ENCODE measurements at places on chromosomes 12 and 14.

DNA sequence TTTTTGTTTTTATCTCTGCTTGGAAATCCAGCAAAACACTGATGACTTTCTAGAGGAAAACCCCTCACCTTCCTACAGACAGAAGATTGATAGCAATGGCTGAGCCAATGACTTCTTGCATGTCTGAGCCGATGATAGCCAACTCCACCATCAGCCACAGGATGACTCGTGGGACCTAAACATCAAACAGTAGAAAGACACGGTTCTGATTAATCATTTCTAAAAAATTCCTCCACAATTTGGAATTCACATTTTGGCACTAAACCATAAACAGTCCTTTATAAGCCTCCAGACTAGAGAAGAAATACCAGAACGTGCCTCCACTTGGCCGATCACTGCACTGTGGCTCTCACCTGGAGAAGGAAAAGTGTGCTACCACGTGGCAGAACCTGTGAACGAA is 25.9 kb downstream of the SLC11A2 start:
- no peak for DNase-seq

GRCh38 chr12:124493809-124494750 is 73.3 kb downstream of the NCOR2 start:
- DNase-seq = peak; percentile 94

- peak; percentile 75 for DNase-seq
Observed at GRCh38 chr14:75231320-75231719, 47.3 kb upstream of the FOS start.

DNA sequence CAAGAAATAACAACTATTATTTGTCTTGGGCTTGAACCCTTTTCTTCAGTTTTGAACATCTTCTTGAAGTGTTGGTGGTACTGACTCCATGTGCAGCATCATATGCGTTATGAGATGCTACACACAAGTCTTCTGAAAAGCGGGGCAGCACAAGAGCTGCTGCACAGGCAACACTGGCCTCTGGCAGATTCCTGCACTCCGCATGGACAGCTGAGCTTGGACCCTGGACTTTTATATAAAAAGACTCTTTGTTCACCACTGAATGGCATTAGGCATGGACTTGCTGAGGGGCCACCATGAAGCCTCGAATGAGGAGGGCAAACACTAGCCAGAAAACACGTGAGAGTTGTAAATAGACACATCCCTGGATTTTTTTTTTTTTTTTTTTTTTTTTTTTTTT is 210.8 kb upstream of the NPAS3 start:
- no peak for DNase-seq

DNA sequence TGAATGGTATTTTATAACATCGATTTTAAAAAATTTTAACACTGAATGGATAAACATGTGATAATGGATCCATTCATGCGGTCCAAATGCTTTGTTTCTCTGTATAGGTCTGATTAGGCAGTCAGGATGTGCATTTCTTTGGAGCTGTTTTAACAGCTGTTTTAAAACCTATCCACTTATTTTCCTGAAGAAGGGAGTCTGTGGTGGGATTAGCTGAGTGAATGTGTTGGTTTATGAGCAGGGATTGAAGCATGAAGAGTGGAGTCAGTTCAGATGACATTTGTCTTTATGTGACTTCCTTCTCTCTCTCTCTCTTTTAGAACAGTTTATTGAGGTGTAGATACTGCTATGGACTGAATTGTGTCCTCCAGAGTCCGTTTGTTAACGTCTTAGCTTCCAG is 37.7 kb downstream of the GLT8D2 start:
- no peak for DNase-seq

DNA sequence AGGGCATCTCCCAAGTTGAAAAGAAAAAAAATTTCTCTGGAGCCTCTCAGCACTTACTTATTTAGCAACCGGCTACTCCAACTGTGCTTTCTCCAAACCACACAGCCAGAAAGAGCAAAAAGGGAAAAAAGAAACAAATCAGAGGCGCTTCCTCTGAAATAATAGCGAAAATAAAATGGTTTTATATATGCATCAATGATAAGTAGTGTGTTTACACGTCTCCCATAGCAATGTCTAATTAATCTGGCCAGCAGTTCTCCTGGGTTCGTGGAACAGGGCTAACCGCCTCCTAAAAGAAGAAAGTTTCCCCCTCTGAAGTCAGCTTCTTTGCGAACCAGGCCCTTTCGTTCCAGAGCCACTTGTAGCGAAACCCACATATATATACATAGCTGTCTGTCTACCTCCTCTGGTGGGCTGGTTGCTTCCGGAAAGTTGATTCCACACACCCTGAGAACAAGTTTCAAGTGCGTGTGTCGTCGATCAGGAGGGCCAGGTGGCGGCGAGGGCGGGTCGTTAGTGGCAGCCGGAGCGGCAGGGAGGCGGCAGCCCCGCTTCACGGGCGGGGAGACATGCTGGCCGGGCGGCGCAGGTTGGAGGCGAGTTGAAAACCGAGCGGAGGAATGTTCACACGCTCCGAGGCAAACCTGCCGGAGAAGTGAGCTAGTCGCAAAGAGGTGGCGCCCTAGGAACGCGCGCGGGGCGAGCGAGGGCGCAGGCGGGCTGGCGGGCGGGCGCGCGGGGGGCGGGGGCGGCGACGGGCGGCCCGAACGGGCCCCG is 2.7 kb downstream of the PTHLH start:
- DNase-seq = peak; percentile 89

DNA sequence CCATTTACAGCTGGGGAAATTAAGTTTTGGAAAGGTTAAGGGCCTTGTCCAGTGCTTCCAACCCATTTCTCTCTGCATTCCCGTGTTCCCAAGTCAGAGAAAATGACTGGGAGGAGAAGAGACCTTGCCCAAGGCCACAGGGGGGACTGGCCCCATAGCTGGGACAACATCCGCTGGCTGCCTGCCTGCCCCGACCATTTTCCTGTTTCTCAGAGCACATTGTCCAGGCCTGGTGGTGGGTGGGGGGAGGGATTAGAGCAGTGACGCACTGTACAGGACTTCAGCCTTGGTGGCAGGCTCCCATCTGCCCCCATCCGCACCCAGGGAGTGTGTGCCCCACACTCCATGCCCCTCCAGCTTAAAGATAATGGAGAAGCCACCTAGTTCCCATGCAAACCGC is 27.7 kb downstream of the DIO3 start:
- no peak for DNase-seq

- peak; percentile 57 for DNase-seq
Observed at GRCh38 chr12:104790296-104791125, 167.6 kb downstream of the SLC41A2 start.

DNA sequence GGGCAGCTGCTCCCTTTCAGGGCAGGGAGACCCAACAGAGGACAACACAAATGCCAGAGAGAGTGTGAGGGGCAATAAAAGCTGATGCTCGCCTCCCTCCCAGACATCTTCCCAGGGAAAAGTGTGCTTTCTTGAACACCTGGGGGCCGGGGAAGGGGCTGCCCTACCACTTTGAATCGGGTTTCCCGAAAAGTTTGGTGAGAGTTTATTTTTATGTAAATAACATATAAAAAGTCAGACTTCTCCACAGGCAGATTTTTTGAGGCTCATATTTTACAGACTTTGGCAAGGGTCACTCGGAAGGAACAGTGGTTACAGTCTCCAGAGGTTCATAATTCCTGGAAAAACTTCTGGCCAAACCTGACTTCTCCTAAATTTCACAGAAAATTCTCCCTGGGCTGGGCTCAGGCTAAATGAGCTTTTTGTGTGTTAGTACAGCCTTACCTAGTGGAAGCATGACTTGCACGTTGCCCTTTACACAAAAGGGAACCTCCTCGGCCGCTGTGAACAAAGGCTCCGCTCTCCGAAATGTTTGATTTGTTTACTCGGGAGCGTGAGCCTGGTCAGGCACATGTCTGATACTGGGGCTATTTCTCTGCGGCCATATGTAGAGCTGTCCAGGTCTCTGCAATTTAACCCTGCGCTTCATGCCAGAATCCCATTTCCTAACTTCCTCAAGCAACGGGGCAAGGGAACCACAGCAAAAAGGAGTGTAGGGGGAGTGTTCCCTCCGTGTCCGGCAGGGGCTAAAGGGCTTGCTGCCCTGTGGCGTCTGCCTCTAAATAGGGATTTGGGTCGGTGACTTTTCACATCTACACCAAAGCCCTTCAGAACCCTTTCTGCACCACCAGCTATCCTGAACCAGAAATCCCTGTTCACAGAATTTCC is 3.4 kb downstream of the RTL1 start:
- no peak for DNase-seq

DNA sequence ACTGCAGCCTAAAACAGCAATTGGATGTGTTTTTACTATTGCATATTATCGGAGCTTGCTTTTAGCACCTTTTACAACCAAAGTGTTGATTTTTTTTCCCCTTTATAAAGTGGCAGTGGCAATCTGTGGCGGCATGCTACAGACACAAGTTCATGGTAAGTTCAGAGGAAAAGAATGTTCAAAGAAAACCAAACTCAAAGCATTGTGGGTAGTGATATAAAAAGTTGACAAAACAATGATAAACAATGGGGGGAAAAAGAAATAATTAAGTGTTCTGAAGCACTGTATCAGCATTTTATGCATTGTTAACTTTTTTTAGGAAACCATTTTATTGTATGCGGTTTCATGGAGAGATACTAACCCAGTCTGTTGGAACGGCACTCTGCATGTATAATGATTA is 492.0 kb upstream of the SOX5 start:
- no peak for DNase-seq

GRCh38 chr14:59631237-59631636 is 54.6 kb upstream of the CCDC175 start:
- peak; percentile 12 for DNase-seq

DNA sequence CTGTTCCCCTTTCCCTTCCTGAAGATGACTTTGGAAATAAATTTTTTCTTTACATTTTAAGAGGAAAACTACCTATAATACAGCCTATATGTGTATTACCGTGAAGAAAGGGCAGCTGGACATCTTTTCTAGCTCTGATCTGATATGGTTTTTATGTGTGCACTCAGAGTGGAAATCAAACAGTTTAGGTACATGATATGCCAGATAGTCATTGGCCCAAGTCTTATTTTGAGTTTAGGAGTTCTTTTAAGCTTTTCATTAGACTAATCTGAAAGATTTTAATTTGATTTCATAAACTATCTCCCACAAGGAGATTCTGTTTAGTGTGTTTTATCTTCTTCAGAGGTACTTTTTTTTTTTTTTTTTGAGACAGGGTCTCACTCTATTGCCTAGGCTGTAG is 48.8 kb downstream of the KIAA0586 start:
- DNase-seq = no peak

DNA sequence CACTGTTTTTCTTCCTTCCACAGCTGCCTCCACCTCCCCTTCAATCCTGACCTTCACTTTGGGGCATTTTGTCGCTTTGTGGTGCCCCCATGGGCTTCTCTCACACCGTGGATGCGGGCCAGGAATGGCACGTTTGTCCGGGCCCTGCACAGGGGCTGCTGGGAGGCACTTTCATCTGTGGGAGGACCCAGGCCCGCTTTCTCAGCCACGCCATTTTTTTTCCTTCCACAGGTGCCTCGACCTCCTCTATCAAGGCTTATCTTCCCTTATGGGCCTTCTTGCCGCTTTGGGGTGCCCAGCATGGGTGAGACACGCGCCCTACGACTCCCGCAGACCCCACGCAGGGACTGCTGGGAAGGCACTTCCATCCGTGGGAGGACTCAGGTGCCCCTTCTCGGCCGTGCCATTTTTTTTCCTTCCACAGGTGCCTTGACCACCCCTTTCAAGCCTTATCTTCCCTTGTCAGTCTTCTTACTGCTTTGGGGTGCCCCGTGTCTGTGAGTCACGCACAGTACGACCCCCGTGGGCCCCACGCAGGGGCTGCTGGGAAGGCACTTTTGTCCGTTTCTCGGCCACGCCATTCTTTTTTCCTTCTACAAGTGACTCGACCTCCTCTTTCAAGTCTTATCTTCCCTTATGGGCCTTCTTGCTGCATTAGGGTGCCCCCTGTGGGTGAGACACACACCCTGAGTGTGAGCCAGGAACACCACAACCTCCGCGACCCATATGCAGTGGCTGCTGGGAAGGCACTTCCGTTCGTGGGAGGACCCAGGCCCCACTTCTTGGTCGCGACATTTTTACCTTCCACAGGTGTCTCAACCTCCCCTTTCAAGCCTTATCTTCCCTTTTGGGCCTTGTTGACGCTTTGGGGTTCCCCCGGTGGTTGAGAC is 270.7 kb downstream of the ALG10 start:
- DNase-seq = no peak

- no peak for DNase-seq
Observed at GRCh38 chr14:68541178-68541896, 251.5 kb downstream of the ZFP36L1 start.

- no peak for DNase-seq
Observed at GRCh38 chr12:9098463-9099026, 17.2 kb downstream of the A2M start.

GRCh38 chr14:96304956-96305355 is 48.9 kb downstream of the BDKRB1 start:
- DNase-seq = no peak

DNA sequence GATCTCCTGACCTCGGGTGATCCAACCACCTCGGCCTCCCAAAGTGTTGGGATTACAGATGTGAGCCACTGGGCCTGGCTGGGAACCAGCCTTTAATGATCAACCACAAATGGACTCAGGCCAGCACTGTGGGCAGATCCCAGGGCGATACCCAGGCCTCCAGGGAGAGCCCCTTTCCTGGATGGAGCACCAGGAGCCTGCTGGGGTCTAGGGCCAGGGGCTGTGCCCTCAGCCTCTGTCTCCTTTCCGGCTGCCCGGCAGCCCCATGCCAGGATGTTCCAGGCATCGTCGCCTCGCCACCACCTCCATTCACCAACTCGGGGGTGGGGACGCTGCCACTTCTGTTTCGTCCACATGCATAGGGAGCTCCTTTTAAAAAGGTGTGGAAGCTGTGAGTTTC is 2.3 kb downstream of the ADGRD1 start:
- DNase-seq = no peak

- DNase-seq = no peak
Observed at GRCh38 chr12:59823567-59823966, 227.7 kb downstream of the SLC16A7 start.
